Stimulated activated CD4-positive, alpha-beta T cell treated with anti-CD3 and anti-CD28 coated beads, Interleukin-12 subunit alpha, Interleukin-12 subunit beta, amount 100 ng/mL, for 24 hours (primary cell): ENCODE measurements at places on chromosomes 16 and 17.

GRCh38 chr16:73365016-73365551, 317.2 kb upstream of the ZFHX3 start:
- no peak for DNase-seq

DNA sequence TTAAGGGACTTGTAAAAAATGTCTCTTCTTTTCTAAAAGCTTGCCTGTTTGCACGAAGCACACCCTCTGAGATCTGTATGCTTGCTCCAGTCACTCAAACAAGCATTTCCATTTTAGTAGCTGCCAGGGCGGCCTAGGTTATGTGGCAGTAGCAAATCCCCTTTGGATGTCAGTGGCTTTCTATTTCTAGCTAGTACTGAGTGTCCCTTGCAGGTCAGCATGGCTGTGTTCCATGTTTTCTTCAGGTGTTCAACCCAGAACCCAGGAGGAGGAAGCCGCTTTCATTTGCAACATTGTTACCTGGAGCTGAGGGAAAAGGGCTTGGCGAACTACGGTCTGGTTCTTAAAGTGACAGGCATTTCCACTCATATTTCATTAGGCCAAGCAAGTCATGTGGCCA, 36.4 kb downstream of the FOXL1 start:
- DNase-seq = no peak

- no peak for DNase-seq
Measured at GRCh38 chr16:12829096-12829888, 25.6 kb upstream of the CPPED1 start.

DNA sequence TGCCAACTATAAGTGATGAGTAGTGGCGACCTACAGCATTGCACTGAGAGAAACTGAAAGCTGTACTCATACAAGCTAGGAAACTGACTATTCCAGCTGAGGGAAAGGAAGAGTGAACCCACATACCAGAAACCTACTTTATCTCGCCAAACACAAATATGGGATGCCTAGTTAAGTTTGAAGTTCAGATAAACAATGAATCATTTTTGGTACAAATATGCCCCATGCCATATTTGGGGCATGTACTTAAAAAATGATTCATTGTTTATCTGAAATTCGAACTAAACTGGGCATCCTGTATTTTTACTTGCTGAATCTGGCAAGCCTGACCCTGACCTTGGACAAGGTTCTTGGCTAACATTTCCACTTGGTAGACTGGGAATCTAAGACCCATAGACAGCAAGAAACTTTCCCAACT, 527.8 kb upstream of the PSMD7 start:
- DNase-seq = no peak

- no peak for DNase-seq
Measured at GRCh38 chr17:49992191-49992932, 2.7 kb downstream of the DLX3 start.

- DNase-seq = no peak
Measured at GRCh38 chr16:10037751-10038150, 144.5 kb downstream of the GRIN2A start.

DNA sequence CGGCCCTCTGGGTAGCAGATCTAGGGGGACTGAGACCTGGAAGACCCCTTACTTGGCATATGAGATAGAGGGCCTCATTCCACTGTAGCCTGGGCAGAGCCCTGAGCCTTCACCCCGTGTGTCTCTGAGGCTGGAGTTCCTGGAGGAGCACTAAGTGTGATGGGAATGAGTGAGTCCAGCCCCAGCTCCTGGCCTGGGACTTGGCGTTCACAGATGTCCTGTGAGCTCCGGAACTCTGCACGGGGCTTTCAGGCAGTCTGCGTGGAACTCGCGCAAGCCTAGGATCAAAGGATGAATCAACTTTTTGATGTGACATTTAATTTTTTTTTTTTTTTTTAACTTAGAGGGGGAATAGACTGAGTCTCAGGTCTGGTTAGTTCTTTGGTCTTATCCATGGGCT, 1.8 kb downstream of the NKD1 start:
- no peak for DNase-seq

DNA sequence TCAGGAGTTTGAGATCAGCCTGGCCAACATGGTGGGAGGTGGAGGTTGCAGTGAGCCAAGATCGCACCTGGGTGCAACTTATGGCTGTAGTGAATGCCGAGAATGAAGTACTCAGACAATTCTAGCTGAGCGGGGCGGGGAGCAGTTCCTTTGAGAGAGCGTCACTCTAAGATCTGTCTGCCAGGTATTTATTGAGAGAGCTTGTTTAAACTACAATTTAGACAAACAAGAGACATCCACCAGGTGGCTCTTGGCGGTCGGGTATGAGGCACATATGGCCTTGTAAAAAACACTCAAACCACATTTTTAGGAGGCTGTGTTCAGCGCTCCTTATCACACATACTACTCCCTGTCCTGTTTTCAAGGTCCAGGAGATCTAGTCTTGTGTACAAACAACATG, 40.6 kb upstream of the CDH1 start:
- no peak for DNase-seq

DNA sequence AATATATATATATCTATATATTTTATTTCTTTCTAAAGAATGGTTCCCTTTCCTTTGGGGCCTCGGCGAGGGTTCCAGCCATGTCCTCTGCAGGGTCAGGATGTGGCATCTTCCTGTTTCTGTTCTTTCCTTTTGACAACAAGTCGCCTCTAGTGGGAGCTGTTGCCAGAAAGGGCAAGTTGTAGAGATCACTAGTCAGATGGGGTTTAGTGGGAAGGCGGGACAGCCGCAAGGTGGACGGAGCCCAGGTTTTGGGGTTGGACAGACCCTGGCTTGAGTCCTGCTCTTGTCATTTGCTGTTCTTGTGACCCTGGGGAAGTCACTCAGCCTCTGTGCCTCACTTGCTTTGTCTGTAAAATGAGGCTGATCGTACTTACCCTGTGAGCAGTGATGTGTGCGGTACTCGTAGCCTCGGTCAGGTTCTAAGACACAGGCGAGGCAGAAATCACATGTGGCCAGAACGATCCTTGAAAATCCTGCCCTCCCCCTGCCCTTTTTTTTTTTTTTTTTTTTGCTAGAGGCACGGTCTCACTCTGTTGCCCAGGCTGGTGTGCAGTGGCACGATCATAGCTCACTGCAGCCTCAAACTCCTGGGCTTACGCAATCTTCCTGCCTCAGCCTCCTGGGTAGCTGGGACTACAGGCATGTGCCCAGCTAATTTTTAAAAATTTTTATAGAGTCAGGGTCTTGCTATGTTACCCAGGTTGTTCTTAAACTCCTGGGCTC, 80.1 kb downstream of the ABCC6 start:
- DNase-seq = no peak
